ENCODE measurements at places on chromosomes 1 and 21.

DNA sequence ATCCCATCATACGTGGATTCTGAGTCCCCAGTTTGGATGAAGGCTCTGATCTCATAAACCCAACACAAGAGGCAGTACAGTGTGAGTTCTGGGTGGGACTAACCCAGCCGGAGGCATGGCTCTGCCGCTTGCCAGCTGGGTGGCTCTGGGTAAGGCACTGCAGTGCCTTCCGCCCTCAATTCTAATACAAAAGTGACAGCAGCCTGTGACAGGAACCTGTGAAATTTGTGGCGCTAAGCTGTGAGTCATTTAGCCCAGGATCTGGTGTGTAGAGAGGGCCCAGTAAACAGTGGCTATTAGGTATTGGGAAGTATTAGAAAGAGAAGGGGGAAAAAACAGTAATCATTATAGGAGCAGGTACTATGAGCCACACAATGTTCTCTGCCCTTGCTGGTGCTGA lies 23.3 kb downstream of the HSPG2 start:
- peaks cover 39% of the 10 kb centered on the region for H3K4me1 ChIP-seq
- no peak overlapping the region for H3K27ac ChIP-seq
- no peaks in the 10 kb centered on the region for H3K27me3 ChIP-seq
- no peak for DNase-seq
- H3K4me3 ChIP-seq, result no peak overlapping the region

DNA sequence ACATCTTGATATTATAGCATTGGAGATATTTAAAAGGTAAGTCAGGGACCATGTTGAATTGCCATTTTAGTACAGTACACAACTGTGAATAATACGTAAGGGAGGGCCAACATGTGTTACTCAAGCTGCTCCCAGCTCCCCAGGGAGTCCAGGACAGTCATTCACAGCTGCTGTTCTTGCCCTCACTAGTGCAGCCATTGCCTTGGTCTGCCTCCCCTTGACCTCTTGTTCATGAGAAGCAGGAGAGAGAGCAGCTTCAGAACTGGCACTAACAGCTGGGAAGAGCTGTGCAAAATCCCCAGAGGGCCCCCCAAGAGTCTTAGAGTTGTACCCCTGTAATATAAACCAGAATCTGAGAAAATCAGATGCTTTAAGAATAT lies 16.4 kb downstream of the TCEANC2 start:
- peaks cover 7% of the 10 kb centered on the region for H3K36me3 ChIP-seq
- H3K4me3 ChIP-seq, result no peak overlapping the region
- H3K4me1 ChIP-seq, result no peaks in the 10 kb centered on the region
- H3K27me3 ChIP-seq, result no peaks in the 10 kb centered on the region
- H3K27ac ChIP-seq, result no peak overlapping the region
- no peak for DNase-seq

DNA sequence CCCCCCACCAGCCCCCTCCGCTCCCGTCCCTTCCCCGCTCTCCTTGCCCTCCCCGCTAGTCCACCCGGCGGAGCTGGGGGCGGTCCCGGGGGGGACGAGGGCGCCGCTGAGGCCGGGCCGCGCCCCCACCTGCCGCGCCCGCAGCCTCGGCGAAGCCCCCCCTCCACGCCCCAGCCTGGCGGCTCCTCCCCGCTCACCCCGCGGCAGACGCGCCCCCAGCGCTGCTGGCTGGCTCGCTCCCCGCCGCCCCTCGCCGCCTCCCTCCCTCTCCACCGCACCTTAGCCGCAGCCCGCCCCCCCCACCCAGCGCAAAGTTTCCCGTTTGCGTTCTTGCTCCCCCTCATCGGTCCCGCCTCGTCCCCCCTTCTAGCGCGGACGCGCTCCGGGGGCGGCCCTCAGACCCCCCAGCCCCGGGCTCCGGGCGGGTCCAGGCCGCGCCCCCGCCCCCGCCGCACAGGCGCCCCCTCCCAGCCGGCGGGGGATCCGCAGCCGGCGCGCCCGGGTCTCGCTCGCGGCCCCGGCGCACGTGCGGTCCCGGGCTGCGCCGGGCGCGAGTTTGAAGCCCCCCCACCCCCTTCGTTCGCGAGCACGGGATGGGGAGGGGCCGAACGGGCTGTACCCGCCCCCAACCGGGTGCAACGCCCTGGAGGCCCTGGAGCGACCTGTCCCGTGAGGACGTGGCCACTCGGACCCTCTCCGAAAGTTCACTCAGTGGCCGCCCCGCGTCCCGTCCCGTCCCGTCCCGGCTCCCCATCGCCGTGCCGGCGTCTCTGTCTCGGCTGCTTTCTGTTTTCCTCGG lies 623 bp downstream of the PTPRF start:
- peaks cover 13% of the 10 kb centered on the region for H3K27me3 ChIP-seq
- H3K36me3 ChIP-seq, result no peaks in the 10 kb centered on the region
- peak overlapping the region; percentile 92 for H3K4me3 ChIP-seq
- peak; percentile 71 for DNase-seq

- DNase-seq, result no peak
- peaks cover 66% of the 10 kb centered on the region for H3K4me1 ChIP-seq
- no peaks in the 10 kb centered on the region for H3K36me3 ChIP-seq
- H3K27ac ChIP-seq, result no peak overlapping the region
- H3K27me3 ChIP-seq, result no peaks in the 10 kb centered on the region
- H3K4me3 ChIP-seq, result no peak overlapping the region
Observed at GRCh38 chr1:155971910-155972809, 6.2 kb downstream of the ARHGEF2 start.

GRCh38 chr1:58848818-58849411 lies 65.1 kb upstream of the JUN start:
- DNase-seq, result peak; percentile 13
- H3K4me3 ChIP-seq, result no peak overlapping the region
- H3K27me3 ChIP-seq, result no peaks in the 10 kb centered on the region
- no peaks in the 10 kb centered on the region for H3K36me3 ChIP-seq
- no peak overlapping the region for H3K27ac ChIP-seq

GRCh38 chr1:100164216-100164615 lies 13.8 kb downstream of the LRRC39 start:
- no peaks in the 10 kb centered on the region for H3K36me3 ChIP-seq
- H3K27me3 ChIP-seq, result no peaks in the 10 kb centered on the region
- H3K4me3 ChIP-seq, result no peak overlapping the region
- H3K4me1 ChIP-seq, result peaks cover 11% of the 10 kb centered on the region

DNA sequence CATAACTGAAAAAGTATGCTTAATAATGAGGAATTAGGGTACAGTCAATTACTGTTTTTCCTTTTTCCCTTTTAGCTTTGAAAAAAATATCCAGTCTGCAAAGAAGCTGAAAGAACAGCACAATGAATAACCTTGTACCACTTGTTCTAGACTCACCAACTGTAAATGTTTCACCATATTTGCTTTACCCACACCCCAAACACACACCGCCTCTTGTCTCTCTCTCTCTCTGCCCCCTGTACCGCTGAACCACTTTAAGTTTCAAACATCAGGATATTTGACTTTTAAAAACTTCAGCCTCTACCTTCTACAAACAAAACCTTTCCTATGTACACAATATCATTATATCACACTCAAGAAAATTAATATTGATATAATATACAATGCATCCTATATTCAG lies 197.1 kb downstream of the COP1 start:
- H3K27ac ChIP-seq, result no peak overlapping the region
- no peaks in the 10 kb centered on the region for H3K27me3 ChIP-seq
- DNase-seq, result no peak
- H3K4me3 ChIP-seq, result no peak overlapping the region
- H3K36me3 ChIP-seq, result peaks cover 9% of the 10 kb centered on the region

- H3K4me1 ChIP-seq, result peaks cover 4% of the 10 kb centered on the region
- H3K36me3 ChIP-seq, result no peaks in the 10 kb centered on the region
- DNase-seq, result no peak
- no peak overlapping the region for H3K27ac ChIP-seq
- no peak overlapping the region for H3K4me3 ChIP-seq
Observed at GRCh38 chr1:40844887-40845878, 17.0 kb downstream of the CITED4 start.
